Frontal cortex (tissue), 4 donors: ENCODE measurements at places on chromosomes 3 and 15. TPM values are rescaled to one million over a fixed set of nuclear protein-coding genes. Genes with fewer than 3 reads are reported as not detected.

GRCh38 chr3:97765336-97765735 is 778 bp downstream of the ARL6 start:
- DNase-seq = no peak

DNA sequence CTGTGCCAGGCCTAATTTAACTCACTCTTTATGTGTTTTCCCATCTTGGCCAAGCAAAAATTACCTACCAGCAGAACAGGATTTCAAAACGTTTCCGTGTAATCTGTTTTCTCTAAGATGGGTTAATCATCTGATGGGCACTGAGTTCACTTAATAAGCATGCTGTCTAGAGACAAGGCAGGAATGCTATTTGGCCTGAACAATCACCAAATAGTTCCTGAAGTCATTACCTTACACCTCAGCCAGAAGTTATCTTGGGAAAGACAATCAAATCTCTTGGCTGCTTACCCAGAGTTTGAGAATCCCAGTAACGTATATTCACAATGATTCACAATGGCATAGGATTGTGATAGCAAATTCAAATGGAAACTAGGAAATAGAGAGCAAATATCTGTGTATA is 779.1 kb downstream of the CADM2 start:
- DNase-seq = no peak

DNA sequence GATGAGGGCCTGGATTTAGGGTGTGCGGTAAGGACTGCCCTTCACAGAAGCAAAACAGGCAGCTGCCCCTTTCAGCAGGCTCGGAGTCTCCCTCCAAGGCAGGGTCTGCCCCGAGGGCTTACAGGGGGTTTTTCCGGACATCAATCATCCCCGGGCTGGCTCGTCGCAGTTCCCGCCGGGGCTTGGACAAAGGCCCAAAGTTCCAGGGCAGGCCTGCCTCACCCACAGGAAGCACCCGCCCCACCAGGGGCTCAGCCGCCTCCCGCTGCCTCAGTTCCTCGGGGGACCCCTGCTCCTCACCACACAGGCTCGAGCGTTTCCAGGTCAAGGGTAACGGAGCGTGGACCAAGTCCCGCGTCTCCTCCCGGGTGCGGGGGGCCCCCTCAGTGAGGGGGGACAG is 27.0 kb downstream of the KIF7 start:
- DNase-seq = no peak

- DNase-seq = no peak
Measured at GRCh38 chr3:116930786-116931185, 221.2 kb downstream of the TUSC7 start.

DNA sequence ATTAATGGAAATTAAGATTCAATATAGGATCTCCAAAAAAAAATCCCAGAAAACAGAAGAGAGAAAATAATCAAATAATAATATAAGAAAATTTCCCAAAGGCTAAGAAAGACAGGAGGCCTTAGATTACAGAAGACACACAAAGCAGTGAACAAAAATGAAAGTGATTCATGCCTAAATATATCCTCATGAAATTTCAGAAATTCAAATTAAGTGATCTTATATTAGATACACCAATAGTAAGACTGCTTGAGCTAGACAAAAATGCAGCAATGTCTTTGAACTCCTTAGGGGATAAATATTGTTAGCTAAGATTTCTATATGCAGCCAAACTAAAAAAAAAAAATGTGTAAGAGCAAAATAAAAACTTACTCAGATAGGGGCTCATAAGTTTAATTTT is 44.6 kb upstream of the ARPP21 start:
- DNase-seq = no peak

- no peak for DNase-seq
Measured at GRCh38 chr15:40252438-40253166, 13.7 kb downstream of the PAK6 start.

The GPR156 gene
- 2.0 TPM for total RNA-seq
